Heart right ventricle (tissue), 16 donors: ENCODE measurements at places on chromosomes 3 and 15. TPM values are rescaled to one million over a fixed set of nuclear protein-coding genes. Genes with fewer than 3 reads are reported as not detected.

ZNF621 gene
- polyA plus RNA-seq, result 13.7 TPM

TJP1 gene
- 32.8 TPM for polyA plus RNA-seq

DNA sequence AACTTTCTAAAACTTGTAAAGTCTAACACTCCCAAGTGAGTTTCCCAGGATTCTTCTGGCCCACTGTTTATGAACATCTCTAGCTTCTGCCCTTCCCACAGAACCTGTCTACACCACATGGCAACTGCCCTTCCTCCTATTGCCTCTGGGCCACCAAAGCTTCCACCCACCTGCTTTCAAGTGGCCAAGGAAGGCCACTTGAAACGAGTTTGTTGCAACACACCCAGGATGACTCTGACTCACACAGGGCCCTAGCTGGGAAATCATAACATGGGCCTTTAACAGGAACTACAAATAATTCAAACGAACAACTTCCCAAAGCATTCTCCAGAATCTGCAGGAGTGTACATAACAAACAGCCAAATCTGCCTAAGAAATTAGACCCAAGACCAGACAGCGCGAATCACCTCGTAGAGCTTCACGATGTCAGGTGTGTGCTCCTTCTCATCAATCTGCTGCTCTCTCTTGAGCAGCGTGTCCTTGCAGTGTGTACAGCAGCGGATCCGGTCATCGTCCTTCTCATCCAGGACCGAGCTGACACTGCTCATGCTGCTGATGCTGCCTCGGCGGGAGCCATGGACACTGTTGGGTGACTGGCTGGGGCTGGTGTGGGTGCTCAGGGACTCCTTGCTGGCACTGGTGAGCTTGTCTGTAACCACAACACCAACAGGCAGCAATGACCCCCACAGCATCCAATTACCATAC is 16.8 kb downstream of the RBSN start:
- no peak for DNase-seq

DNA sequence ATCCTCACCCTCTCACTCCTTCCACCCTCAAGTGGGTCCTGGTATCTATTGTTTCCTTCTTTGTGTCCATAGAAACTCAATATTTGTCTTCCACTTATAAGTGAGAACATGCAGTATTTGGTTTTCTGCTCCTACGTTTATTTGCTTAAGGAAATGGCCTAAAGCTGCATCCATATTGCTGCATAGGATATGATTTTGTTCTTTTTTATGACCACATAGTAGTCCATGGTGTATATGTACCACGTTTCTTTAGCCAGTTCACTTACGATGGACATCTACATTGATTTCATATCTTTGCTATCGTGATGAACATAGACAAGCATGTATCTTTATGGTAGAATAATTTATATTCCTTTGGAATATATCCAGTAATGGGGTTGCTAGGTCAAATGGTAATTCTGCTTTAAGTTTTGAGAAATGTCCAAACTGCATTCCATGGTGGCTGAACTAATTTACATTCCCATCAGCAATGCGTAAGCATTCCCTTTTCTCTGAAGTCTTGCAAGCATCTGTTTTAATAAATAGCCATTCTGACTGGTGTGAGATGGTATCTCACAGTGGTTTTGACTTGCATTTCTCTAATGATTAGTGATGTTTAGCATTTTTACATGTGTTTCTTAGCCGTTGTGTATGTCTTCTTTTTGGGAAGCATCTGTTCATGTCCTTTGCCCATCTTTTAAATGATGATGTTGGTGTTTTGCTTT is 650.2 kb downstream of the ZNF385D start:
- no peak for DNase-seq

- no peak for DNase-seq
Observed at GRCh38 chr15:51348688-51349087, 7.2 kb downstream of the GLDN start.
